ENCODE measurements at places on chromosomes 4 and X. TPM values are rescaled to one million over a fixed set of nuclear protein-coding genes. Genes with fewer than 3 reads are reported as not detected.

Gene S100P
- not detected for total RNA-seq

Gene SHROOM4
- 13.6 TPM for total RNA-seq

Gene AMBN
- total RNA-seq: not detected

GRCh38 chrX:115553171-115553570, 7.8 kb upstream of the PLS3 start:
- no peak for DNase-seq

DNA sequence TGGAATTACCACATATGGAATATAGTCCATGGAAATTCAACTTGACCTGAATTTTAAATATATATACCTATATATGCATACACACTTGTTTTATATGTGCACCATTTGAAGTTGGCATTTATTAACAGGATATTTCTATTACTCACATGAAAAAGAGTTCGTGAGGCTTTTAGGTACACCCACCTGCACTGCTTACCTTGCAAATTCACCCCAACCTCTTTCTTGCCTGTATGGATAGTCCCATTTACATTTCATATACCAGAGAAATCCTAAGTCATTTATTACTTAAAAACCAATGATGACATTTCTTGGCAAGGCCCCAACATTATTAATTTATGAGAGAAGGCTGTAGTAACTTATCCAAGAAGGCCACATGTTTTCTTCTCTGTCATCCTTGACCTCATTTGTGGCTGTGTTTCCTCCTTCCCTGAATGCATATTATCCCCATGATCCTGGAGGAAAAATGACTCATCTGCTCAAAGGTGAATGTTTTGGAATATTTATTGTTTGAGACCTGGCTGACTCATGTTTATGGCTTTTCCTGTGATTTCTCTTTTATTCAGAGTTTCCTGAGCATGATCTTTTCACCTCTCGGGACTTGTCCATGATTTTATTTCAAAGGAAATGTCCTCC, 62.2 kb upstream of the FAM241A start:
- no peak for DNase-seq

DNA sequence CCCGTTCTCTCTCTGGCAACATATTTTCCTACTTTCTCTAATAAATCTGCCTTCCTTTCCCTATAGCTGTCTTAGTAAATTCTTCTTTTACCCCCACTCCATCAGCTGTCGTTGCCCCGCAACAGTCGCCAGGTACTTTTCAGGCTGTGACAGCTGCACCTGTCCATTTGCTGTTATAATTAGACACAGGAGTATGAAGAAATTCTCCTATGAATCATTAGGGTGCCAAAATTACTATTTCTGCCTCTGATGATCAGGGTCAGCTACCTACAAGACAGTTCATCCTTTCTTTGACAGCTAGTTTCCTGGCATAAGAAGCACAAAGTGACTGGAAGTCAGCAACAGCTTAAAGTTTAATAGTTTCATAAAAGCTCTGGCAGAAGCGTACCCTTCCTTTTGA, 19.5 kb upstream of the GALNTL6 start:
- DNase-seq: no peak

DNA sequence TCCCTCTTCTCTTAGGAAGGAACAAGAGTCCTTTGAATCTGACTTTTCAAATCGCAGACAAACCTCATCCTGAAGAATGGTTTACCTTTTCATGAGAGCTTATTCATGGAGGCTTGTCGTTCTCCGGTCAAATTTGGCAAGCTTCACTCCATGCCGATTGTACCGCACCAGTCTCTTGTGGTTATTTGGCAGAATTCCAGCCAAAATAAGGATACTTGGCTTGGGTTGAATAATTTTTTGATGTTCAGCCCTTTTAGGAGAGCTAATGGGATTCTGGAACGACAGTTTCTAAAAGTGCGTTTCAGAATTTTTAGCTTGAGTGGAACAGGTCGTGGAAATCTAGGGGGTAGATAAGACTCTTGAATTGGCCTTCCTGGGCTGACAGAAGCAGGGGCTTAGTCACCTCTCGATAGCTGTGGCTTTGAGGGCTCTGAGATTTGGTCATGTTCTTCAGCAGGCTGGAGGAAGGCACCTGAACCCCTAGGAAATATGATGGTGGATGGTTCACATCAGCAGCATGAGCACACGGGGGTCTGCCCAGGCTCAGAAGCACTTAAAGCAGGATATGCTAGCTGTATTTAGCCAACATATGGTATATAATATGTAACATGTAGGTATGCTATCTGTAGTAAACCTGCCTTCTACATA, 1.5 kb downstream of the KLHL2 start:
- DNase-seq: no peak

- DNase-seq: no peak
These were observed 128.7 kb downstream of the OPHN1 start for GRCh38 chrX:68304602-68305001.

DNA sequence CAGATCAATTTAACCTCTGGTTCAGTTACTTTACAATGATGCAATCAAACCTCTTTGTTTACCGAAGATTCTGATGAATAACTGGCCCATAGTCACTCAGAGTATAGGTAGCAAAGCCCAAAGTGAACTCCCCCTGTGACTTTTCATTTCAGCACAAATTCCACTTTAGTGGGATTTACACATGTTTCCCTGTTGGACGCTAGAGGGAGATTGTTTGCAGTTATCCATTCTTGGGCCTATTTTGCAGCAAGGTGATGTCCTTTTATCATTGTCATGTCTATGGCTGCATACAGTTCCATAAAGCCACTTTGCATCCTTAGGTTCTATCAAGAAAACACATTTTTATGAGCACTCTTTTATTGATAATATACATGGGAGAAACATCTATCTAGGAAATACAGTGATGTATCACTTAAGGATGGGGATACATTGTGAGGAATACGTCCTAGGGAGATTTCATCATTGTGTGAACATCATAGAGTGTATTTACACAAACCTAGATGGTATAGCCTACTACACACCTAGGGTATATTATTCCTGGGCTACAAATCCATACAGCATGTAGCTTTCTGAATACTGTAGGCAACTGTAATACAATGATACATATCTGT, 14.5 kb upstream of the DKK2 start:
- DNase-seq: no peak

DNA sequence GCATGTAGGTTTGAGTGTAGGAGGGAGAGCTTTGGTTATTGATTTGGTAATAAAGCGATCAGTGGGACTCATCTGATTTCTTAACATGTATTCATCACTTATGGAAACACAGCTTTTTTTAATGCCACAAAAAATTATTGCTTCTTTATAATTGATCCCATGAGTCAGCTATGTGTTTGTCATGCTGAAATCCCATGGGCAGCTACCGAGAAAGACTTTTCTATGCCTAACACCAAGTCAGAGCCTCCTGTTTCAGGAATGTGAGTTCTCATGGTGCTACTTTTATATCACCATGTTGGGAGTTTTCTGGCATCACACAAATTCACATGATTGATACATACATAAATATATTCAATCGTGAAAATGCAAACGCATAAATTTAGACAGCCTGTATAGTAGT, 165.7 kb downstream of the RAPGEF2 start:
- DNase-seq: no peak

Measured in right atrium auricular region (tissue), 2 donors.